ENCODE measurements at places on chromosomes 3 and 15.

- DNase-seq, result no peak
Measured at GRCh38 chr3:47961815-47962606, 54.2 kb downstream of the MAP4 start.

DNA sequence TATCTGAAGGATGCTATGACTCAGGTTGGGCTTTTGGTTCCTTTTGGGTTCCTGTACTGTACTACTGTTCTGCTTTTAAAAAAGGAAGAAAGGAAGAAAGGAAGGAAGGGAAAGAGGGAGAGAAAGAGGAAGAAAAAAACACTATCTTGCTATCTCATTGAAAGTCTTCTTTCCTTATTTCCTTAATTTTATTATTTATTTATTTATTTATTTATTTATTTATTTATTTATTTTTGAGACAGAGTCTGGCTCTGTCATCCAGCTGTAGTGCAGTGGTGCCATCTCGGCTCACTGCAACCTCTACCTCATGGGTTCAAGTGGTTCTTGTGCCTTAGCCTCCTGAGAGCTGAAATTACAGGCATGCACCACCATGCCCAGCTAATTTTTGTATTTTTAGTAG is 198.9 kb upstream of the SOX2 start:
- DNase-seq, result no peak

GRCh38 chr3:105367063-105367405 is 325 bp downstream of the ALCAM start:
- no peak for DNase-seq

GRCh38 chr3:46737329-46737731 is 19.7 kb upstream of the PRSS50 start:
- no peak for DNase-seq
